ENCODE measurements at places on chromosomes 13 and 19. TPM values are rescaled to one million over a fixed set of nuclear protein-coding genes. Genes with fewer than 3 reads are reported as not detected.

The PEAK3 gene
- polyA plus RNA-seq, result 0.54 TPM

The EFNA2 gene
- 27.9 TPM for polyA plus RNA-seq

The TNFRSF19 gene
- not detected for polyA plus RNA-seq

The NLRP5 gene
- polyA plus RNA-seq, result not detected

The SYNGR4 gene
- polyA plus RNA-seq, result 0.15 TPM

The PDCD5 gene
- 110 TPM for polyA plus RNA-seq

The ZNF534 gene
- 0.09 TPM for polyA plus RNA-seq

The NXNL1 gene
- not detected for polyA plus RNA-seq

The ZNF625 gene
- polyA plus RNA-seq, result not detected

The FCAR gene
- polyA plus RNA-seq, result not detected

The ZNF490 gene
- 1.0 TPM for polyA plus RNA-seq

The VSIG10L gene
- 2.6 TPM for polyA plus RNA-seq

The DMKN gene
- 36.9 TPM for polyA plus RNA-seq

The SMIM24 gene
- 270 TPM for polyA plus RNA-seq

The GIPR gene
- polyA plus RNA-seq, result 1.1 TPM

The MISP3 gene
- 13.0 TPM for polyA plus RNA-seq

The DIRAS1 gene
- 1.6 TPM for polyA plus RNA-seq

The IGFL3 gene
- not detected for polyA plus RNA-seq

The GGN gene
- 14.6 TPM for polyA plus RNA-seq

The ZNF865 gene
- polyA plus RNA-seq, result 4.0 TPM

The CLN5 gene
- 39.8 TPM for polyA plus RNA-seq

The POGLUT2 gene
- 3.6 TPM for polyA plus RNA-seq

The CDX2 gene
- polyA plus RNA-seq, result 66.2 TPM

The FLT1 gene
- 0.45 TPM for polyA plus RNA-seq

The PRODH2 gene
- not detected for polyA plus RNA-seq

The PSG2 gene
- polyA plus RNA-seq, result 0.04 TPM

The SPACA4 gene
- polyA plus RNA-seq, result not detected

The HS6ST3 gene
- polyA plus RNA-seq, result 0.54 TPM

The LGALS14 gene
- not detected for polyA plus RNA-seq

The ZNF256 gene
- 2.9 TPM for polyA plus RNA-seq

The SPIB gene
- 16.6 TPM for polyA plus RNA-seq

The SIGLEC12 gene
- 0.33 TPM for polyA plus RNA-seq

The CRB3 gene
- 54.8 TPM for polyA plus RNA-seq

The CD209 gene
- 3.2 TPM for polyA plus RNA-seq

The LSR gene
- polyA plus RNA-seq, result 70.2 TPM

The FRY gene
- polyA plus RNA-seq, result 2.2 TPM

The SHC2 gene
- polyA plus RNA-seq, result 10.5 TPM

The ANKLE1 gene
- not detected for polyA plus RNA-seq

The C13orf42 gene
- polyA plus RNA-seq, result not detected

The DHDH gene
- polyA plus RNA-seq, result 7.9 TPM

The SIGLEC9 gene
- 0.89 TPM for polyA plus RNA-seq

The VMAC gene
- polyA plus RNA-seq, result 1.1 TPM

All from small intestine (tissue), 16 donors.